ENCODE measurements at places on chromosomes 2 and 18.

- no peak for DNase-seq
Measured at GRCh38 chr2:101282980-101283379, 25.5 kb downstream of the RNF149 start.

GRCh38 chr18:59072727-59073421 lies 66.8 kb upstream of the SEC11C start:
- DNase-seq = no peak

GRCh38 chr18:55224086-55224625 lies 264.9 kb upstream of the CCDC68 start:
- no peak for DNase-seq

GRCh38 chr2:165864296-165864695 lies 70.2 kb upstream of the GALNT3 start:
- DNase-seq = no peak

DNA sequence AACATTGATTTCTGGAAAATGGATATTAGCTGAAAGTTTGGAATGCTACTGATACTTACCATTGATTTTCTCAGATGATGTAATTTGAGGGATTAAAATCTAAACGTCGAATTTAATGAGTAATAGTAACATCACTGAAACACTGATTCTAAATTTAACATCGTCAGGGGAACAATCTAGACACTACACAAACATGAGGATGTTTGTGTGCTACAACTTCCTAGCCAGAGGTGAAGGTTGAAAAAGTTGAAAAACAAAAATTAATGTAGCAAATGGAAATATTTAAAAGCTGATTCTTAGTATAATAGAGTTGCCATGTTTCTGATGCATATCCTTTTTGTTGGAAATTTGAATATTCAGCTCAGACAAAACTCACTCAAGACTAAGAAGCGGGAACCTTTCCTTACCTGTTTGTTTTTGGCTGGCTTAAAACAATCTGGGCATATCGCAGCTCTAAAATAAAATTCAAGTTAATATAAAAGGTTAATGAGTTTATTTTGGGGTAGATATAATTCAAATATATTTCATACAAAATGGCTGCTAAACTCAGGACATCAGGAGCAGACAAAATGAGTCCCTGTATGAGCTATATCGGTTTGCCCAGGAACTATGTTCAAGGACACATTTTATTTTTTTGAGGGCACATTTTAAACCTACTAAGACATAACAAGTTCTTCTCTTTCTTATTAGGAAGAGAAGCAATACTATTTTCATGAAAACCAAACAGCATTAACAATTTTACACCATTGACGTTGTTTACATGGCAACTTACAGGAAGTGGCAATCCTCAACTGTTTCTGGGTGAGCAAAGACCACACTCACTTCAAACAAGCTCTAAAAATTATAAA lies 52.6 kb upstream of the PEX13 start:
- DNase-seq = no peak
